ENCODE measurements at places on chromosomes 6 and 20.

DNA sequence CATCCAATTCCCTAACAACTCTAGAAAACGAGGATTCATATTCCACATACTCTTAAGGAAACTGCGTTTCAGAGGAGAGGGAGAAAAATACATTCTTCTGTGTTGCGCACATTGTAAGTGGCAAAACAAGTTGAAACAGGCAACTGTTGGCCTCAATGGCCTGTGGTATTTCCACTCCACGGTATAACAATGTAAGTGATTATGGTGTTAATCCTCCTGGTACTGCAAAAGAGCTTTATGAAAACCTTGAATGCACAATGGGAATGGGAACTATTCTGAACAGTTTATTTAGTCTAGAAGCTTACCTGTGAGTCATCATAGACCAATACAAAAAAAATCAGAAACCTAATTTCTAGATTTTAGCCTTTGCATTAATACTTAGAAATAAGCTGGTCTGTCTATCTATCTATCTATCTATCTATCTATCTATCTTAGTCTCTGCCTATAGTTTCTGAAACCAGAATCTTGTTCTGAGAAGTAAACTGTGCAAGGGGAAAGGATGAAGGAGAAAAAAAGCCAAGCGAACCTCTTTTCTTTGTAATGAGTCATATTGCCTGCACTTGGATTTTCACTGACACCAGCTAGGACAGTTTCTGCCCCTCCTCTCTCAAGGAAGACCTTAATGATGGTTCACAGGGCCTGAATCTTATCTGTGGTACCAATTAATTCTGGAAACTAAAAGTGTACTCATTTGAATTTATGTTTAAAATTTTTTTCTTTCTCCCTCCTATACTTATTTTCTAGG, 101.5 kb downstream of the RNF144B start:
- no peak for DNase-seq

GRCh38 chr6:33846226-33846625, 42.4 kb upstream of the MLN start:
- no peak for DNase-seq

DNA sequence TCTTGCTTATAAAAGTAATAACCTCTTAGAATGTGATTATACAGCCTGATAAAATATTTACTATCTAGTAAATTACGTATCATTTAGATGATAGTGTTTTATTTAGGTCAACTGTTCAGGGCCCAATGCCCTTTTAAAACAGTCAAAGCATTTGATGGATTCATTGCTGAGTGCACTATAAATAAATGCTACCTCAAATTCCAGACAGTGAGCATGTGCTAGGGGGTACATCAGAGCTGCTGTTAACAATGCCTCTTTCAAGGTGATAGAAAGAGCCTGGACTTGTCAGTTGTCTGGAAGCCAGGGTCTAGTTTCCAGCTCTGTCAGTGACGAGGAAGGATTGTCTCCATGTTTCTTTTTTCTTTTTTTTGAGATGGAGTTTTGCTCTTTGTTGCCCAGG, 7.5 kb upstream of the TMEM242 start:
- no peak for DNase-seq

DNA sequence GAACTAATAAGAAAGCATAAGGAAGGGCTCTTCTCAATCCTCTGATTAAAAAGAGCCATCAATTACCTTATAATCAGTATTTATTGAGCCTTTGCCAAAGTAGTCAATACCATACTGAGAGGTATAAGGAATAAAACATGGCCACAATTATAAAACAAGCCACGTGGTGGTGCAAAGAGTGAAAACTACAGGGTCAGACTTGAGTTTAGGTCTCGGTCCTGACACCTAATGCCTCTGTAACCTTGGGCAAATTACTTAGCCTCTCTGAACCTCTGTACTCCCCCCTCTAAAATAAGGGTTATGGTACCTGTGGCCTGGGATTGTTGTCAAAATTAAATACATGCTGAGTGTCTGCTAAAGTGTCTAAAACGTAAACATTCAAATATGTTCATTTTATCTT, 11.8 kb downstream of the TRIM10 start:
- no peak for DNase-seq

DNA sequence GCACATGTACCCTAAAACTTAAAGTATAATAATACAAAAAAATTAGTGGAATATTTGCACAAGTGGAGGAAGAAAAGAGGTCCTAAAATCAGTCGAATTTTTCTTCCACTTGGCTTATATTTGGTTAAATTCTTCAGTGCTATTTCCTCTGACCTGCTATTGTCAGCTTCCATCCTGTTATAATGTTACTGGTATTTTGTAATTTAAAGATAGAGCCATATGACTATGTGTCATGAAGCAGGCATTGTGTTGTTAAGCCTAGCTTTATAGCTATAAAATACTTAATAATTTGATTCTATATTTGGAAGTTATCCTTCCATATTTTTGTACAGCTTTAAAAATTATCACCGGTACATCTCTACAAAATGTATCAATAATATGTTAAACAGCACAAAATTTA, 455.9 kb upstream of the MARCKS start:
- no peak for DNase-seq

Measured in T follicular helper cell (primary cell).